Right kidney (tissue), 9 donors: ENCODE measurements at places on chromosomes 2 and 18.

DNA sequence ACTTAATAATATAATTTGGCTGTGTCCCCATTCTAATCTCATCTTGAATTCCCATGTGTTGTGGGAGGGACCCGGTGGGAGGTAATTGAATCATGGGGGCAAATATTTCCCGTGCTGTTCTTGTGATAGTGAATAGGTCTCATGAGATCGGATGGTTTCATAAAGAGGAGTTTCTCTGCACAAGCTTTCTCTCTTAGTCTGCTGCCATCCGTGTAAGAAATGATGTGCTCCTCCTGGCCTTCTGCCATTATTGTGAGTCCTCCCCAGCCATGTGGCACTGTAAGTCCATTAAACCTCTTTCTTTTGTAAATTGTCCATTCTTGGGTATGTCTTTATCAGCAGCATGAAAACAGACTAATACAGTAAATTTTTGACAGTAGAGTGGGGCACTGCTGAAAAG is 102.5 kb upstream of the LTBP1 start:
- DNase-seq: no peak

DNA sequence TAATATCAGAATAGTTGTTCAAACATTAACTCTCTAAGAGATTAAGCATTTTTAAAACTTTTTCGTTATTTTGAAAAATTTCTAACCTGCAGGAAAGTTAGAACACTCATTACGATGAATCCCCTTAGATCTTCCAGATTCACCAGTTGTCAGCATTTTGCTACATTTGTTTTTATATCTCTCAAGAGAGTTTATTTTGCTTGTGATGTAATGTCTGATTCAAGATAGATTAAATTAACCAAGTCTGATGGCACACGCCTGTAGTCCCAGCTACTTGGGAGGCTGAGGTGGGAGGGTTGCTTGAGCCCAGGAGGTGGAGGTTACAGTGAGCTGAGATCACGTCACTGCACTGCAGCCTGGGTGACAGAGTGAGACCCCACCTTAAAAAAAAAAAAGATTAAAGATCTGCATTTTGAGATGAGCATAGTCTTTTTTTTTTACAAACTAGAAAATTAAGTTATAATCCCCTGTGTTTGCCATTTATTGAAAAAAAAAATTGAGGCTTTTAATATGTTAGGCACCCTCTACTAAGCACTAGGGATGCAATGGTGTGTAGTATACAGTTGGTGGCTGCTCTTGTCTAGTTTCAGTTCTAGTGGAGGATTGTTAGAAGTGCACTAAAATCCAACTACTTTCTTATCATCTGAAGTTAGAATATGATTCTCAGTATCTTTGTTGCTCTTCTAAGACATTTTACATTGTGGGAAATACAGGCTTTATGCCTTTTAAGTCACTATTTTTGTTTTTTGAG is 20.9 kb downstream of the RAB10 start:
- DNase-seq: no peak

- DNase-seq: no peak
These were observed 129.5 kb downstream of the MSTN start for GRCh38 chr2:189933041-189933440.

DNA sequence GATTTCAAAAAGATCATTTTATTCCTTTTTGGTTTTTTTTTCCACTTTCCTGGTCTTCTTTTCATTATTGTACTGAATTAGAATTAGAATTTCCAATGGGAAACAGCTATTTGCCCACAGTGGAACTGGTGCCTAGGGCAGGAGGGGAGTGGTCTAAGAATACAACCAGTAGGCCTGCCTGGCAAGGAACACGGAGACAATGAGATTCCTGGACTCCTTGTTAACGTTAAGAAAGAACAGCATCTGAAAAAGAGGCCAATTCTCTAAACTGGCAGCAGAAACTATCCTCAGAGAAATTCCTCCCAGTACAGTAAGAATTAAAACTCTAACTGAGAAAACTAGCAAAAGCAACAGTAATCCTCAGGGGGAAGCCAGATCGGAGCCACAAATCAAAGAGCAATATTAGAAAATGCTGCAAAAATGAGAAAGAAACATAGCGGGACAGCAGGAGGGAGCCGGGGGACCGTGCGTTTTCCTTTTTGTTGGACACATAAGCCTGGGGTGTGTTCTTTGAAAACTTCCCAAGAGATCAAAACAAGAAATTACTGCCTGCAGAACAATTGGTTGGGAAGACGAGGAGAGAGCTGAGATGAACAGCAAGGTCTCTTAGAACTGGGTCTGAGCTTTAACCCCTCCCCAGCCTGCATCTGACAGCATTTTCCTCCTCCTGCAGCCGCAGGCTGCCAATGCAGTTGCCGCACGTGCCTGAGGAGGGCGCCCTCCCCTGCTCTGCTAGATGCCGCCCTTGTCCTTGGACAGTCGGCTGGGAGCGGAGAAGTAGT is 776.0 kb downstream of the TSN start:
- no peak for DNase-seq

DNA sequence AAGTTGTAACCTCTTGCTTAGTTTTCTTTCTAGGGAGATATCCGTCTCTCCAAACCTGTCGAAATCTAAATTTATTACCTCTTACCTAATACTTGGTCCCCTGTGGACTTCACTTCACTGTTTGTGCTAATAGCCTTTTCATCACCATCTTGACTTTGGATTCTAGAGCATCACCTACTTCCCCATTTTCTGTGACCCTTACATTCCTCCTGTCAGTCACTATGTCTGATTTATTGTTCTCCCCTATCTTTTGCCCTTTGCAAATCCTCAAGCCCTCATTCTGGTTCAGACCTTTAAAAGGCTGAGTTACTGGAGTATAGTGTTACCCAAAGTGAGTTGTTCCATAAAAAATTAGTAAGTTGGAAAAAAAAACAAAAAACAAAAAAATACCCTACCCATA is 7.5 kb downstream of the MYO1B start:
- DNase-seq: no peak

DNA sequence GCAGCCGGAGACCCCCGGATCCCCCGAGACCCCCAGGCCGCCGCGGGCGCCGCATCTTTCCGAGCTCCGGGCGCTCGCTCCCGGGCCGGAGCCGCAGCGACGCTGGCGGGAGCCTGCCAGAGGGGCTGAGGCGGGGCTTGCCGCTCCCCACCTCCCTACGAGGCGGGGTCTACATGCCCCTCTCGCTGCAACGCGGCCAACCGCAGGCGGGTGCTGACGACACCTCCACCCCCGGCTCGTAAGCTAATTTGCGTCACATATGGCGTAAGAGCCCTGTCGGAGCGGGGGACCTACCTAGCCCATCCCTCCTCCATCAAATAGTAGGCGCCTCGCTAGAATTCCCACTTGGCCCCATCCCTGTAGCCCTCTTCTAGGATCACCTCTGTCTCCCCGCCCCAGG is at the start of gene PTPRN:
Gene PTPRN, minus strand, starts transcription at position 124 of the 400 bp plus-strand sequence. Its CDS starts 69 bp downstream, at position 55.
- DNase-seq: no peak

DNA sequence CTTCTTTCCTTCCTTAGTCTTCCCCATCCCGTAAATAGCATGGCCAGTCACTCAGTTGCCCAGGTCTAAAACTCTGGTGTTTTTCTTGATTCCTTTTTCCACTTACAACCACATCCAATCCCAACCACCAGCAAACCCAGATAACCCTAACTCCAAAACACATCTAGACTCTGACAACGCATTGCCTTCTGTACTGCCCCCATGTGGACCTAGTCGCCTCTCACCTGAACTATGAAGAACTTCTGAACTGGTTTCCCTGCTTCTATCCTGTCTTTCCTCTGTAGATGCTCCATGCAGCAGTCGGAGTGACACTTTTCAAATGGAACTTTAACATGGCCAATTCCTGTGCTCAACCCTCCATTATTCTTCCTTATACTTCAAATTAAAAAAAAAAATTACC is 26.5 kb downstream of the ST6GAL2 start:
- DNase-seq: no peak

DNA sequence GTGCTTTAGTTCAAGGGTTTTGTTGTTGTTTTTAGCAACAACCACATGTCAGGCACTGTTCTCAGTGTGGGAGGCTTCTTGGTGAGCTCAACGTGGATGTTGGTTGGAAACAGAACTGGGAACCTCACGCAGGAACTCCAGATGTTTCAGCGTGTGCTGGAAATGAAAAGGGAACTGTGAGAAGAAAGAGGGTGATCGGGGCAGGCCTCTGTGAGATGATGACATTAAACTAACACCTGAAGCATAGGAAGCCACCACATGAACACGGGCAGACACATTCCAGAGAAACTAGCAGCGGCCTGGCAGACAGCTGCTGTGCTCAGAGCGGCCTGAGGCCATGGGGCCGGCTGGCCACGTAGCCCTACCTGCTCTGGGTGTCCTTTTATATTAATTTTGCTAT is 66.4 kb downstream of the COA5 start:
- no peak for DNase-seq

DNA sequence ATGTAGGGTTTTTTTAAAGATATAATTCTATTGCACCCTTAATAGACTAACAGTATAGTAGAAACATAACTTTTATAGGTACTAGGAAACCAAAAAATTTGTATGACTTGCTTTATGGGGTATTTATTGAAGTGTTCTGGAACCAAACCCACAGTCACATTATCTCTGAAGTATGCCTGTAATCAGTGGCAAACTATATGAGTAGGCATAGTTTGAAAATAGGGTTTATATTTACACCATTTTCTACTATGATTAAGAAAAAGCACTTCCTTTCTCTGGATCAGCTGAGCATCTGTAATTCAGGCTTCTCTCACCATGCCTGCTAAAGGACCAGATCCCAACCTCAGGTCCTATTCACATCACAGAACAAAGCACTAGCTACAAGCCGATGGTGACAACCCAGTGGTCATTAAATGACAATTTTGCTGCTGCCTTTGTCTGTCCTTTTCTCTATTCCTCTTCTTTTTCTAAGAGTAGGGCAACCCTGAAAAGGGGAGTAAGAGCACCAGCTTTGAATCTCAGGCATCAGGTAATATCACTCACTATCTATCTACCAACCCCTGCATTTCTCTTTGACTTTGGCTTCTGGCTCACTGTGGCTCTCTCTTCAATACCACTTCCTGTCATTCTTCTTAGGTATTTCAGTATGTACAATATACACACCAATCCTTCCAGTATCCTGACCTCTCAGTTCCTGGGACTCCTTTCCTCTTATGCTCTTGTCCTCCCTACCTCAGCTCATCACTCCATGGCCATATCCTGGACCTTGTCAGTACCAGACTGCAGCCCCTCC is 14.4 kb downstream of the NEMP2 start:
- DNase-seq: no peak

- no peak for DNase-seq
These were observed 32.9 kb downstream of the KCNK3 start for GRCh38 chr2:26725521-26725820.

- no peak for DNase-seq
These were observed 219.4 kb downstream of the HNMT start for GRCh38 chr2:138183705-138184104.

GRCh38 chr2:159882130-159882745 is 84.2 kb upstream of the CD302 start:
- DNase-seq: no peak

GRCh38 chr2:62705859-62706720 is 577 bp downstream of the EHBP1 start:
- peak; percentile 80 for DNase-seq

DNA sequence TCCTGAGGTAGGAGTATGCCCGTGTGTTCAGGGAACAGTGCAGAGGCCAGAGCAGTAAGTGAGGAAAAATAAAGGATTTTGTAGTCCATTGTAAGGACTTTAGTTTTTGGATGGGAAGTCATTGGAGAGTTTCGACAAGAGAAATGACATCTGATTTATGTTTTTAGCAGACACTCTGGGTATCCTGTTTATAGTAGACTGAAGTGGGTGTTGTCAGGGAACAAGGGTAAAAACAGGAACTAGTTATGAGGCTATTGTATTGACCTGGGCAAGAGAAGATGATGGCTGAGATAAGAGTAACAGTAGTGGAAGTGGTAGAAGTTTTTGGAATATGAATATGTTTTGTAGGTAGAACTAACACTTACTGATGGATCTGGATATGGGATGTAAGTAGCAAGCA is 59.8 kb downstream of the GTF2A1L start:
- DNase-seq: no peak
